Renal pelvis (tissue), 12 donors: ENCODE measurements at places on chromosomes 6 and 20. TPM values are rescaled to one million over a fixed set of nuclear protein-coding genes. Genes with fewer than 3 reads are reported as not detected.

- DNase-seq = no peak
Measured at GRCh38 chr20:10113746-10114145, 79.0 kb downstream of the ANKEF1 start.

- no peak for DNase-seq
Measured at GRCh38 chr6:151004383-151005024, 139.0 kb downstream of the MTHFD1L start.

GRCh38 chr20:25120457-25120856, 38.5 kb upstream of the VSX1 start:
- no peak for DNase-seq

GRCh38 chr20:14288341-14289330, 48.8 kb downstream of the FLRT3 start:
- DNase-seq = no peak

DNA sequence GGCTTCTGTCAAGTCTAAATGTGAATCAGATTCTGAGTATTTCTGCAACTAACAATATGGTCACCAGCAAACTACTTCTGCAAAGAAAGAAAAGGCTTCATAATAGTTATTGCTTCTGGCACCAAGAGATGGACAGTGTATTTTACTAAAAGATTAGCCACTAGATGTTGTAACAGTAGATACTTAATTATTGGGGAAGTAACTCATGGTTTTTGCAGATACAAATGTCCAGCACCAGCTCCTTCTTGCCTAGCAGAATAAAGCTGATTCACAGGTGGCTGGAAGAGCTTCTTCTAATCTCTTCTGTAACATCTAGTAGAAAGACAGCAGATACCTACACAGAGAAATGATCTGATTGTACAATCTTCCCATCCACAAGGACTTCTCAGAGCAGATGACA, 21.2 kb downstream of the ATXN1 start:
- DNase-seq = no peak

- DNase-seq = no peak
Measured at GRCh38 chr20:7853493-7853892, 86.8 kb downstream of the HAO1 start.

- no peak for DNase-seq
Measured at GRCh38 chr6:153727885-153728284, 311.2 kb upstream of the OPRM1 start.

- no peak for DNase-seq
Measured at GRCh38 chr6:4029687-4030086, 49.2 kb downstream of the FAM217A start.

FAM50B gene
- 14.0 TPM for polyA plus RNA-seq

GRCh38 chr20:58685988-58686387, 6.6 kb upstream of the NPEPL1 start:
- no peak for DNase-seq

- no peak for DNase-seq
Measured at GRCh38 chr6:127765949-127766348, 134.9 kb downstream of the THEMIS start.

GRCh38 chr6:47043286-47043685, 1.2 kb upstream of the ADGRF1 start:
- no peak for DNase-seq

DYNLT1 gene
- 151 TPM for polyA plus RNA-seq

TNNC2 gene
- polyA plus RNA-seq = 0.39 TPM

- peak; percentile 31 for DNase-seq
Measured at GRCh38 chr6:136370988-136371728, 81.5 kb upstream of the BCLAF1 start.
